Glomerular endothelial cell (primary cell): ENCODE measurements at places on chromosomes 5 and 9.
A peak's percentile ranks its signal among the peaks of the same experiment; 100 is the strongest.

DNA sequence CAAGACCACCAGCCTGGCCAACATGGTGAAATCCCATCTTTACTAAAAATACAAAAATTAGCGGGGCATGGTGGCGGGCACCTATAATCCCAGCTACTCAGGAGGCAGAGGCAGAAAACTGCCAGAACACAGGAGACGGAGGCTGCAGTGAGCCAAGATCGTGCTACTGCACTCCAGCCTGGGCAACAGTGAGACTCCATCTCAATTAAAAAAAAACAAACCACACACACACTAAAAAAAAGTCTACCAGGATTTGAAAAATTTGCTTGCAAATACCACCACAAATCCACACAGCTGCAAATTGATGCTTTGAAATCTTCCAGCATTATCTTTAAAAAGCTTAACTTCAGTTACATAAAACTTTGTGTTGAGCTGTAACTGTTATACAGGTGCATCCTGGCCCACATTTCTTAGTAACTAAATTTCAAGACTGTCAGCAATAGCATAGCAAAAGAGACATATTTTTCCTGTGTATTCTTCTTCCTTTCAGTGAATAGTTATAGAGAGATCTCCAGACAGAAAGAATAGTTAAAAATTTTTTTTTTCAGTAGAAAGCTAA, 6.8 kb downstream of the CHD1 start:
- no peak for DNase-seq

- no peak for DNase-seq
Measured at GRCh38 chr5:39799242-39799641, 374.5 kb upstream of the DAB2 start.

DNA sequence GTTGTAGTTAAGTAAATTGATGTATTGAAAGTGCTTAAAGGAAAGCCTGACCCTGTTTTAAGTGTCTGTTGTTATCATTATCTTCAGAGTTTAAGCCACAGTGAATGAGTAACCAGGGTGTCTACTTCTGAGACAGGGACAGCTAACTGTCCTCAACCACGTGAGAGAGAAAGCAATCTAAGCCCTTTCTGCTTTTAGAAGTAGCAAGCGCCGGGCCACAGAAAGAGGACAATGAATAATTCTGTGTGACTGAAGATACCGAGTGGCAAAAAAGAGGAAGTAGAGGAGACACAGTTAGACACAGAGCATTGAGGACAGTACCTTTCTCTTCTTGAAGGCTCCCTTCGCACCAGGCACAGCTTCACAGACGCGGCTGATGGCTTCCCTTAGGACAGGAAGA, 86.3 kb downstream of the S1PR3 start:
- DNase-seq, result no peak

GRCh38 chr9:131657456-131657855, 82.4 kb downstream of the RAPGEF1 start:
- DNase-seq, result no peak

DNA sequence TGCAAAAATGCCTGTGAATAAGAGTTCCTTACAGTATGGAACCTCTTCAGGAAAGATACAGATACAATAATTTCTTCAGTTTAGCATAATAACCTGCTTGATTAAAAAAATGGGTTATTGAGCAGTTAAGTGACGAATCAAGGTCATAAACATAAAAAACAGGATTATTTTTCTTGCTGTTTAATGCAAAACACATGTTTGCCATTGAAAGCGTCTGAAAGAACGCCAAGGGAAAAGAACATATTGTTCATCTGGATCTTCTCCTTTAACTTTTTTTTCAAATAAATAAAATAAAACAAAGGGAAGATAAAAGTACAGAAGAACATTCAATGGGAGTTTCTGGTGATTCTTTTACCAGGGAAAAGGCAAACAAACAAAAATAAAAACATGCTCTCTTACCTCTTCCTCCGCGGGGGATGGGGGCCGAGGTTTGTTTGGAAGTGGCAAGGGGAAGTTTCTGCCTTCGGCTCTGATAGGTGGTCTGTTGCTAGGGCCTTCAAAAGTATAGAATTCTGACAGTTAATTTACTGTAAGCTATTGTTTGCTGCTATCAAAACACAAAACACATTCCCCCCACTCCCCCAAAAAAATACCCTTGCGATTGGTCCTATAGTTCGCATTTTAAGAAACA, 20.1 kb downstream of the C5orf58 start:
- no peak for DNase-seq

- peak; percentile 42 for DNase-seq
Measured at GRCh38 chr5:130720355-130720754, 444.7 kb downstream of the HINT1 start.

DNA sequence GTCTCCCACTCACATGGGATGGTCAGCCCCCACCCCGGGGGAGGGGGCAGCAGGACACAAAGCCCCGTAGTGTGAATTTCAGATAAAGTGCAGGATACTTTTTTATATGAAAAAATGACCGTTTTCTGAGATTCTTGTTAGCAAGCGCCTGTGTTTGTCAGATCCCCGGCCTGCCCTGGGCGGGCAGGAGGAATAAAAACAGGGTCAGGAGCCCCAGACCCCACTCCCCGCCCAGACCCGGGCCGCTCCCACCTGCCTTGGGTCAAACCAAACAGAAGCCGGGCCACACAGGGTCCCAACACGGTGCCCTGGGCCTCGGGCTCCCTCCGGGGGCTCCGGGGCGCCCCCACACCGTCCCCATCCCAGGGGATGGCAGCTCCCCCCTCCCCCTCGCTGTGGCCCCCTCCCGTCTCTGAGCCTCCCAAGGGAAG, 13.5 kb upstream of the NRARP start:
- DNase-seq, result no peak

GRCh38 chr9:104279535-104280177, 185.5 kb downstream of the SMC2 start:
- no peak for DNase-seq

- DNase-seq, result no peak
Measured at GRCh38 chr5:133429046-133429445, 183.3 kb downstream of the FSTL4 start.

DNA sequence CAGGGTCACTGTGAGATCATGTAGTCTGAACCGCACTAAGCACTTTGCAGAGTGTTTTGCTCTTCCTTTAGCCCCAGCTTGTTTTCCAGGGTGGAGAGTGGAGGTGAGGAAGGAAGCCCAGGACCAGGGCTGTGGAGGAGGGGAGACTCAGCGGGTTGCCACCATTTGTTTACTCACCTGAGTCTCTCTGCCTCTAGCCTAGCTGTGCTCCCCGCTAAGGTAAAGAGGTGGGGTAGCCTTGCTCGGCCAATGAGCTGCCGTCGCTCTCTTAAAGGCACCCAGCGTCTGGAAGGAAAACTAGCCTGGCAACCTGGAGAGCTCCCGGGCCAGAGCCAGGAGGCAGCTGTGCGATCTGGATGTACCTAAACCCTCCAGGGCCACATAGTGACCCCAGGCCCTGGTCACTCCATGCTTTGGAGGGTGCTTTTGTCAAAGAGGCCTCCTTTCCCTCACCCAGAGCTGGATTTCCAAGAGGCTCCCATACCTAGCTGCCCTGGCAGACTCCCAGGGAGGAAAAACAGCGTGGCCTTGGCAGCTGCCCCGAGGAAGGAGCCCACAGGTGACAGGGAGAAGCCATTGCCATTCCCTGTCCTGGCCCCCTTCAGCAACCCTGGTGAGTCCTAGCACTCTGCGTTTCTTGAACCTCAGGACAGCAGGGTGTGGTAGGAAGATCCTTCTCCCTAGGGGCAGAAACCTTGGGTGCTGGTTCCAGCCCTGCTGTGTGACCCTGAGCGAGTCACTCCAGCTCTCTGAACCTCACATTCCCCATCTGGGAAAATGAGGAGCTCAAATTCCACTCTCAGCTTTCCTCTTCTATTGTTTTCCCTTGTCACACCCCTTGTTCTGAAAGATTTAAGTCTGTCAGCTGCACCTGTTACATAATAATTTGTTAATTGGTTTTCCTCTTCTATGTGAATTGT, 42.4 kb upstream of the LARP1 start:
- DNase-seq, result no peak

DNA sequence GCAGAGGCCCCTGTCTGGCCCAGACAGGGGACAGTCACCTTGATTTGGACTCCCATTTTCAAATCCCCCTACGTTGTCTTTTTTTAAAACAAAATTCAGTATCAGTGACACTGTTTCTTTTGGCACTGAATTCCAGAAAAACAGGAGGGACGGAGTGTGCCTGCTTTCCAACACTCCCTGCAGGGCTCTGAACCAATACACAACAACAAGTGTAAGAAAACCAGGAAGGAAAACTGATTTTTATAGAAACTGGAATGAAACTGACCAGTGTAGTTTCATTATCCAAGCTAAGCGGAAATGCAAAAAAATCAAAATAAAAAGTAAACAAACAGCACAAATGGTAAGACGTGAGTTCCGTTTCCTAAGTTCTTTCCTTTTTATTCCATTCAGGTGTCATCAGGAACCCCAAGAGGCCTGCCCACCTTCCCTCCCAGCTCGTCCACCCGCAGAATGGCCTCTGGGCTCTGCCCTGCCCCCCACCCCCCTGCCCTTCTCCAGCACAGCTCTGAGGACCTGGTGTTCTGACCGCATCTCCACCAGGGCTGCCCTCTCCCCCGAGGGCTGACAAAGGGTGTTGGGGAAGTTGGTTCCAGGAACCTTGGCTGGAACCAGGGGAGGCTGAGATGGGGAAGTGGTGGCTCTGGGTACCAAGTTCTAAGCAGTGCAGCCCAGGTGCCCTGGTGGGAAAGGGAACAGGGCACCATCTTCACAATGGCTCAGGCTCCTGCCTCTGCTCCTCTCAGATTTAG, 73.6 kb downstream of the PSD2 start:
- no peak for DNase-seq

- DNase-seq, result no peak
Measured at GRCh38 chr9:121813519-121814210, 162.2 kb downstream of the DAB2IP start.

DNA sequence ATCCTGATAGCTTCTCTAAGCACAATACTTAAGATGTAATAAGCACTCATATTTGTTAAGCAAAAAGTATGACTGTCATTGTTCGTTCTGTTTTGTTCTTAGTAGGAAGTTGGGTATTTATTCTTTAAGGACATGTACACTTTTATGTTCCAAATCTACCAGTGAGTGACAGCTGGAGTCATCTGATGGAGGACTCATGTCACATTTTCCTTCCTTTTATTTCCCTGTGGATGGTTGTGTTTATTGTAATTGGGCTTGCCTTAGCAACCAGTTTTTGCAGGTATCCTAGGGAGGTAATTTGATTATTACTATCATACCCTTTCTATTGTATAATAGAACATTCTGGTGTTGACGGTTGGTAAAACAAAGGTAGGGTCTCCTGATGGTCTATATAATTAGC, 145.7 kb downstream of the ZSWIM6 start:
- no peak for DNase-seq

DNA sequence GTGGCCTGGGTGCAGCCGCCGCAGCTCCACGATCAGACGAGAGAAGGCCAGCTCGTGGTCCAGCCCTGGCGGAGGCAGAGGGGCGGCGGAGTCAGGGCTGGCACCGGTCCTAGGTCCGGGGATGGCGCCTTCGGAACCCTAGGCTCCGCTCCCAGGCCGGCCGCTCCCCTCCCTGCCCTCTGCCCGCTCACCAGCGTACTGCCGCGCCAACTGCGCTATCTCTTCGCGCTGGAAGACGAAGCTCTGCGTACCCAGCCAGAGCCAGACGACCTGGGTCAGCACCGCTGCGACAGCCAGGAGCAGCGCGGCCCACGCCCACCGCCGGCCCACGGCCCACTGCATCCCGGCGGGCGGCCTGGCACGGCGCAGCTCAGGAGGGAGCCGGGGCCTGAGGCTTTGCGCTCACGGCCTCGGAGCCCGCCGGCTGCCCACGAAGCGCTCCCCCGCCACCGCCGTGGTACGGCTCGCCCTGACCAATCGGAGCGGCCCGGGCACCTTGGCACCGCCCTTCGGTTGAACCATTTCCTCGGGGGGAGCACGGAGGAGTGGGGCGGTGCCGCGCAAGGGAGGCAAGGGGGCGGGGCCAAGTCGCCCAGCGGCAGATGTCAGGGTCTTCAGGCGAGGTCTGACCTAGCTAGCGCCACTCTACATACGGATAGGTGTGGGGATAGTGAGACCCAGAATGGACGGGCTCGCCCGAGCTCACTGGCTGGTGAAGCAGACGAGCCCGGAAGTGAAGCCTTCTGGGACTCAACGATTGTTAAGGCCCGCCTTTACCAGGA, at the start of gene SIGMAR1:
Gene SIGMAR1, minus strand, starts transcription at position 432 of the 782 bp plus-strand sequence. Its CDS starts 90 bp downstream, at position 342.
- no peak for DNase-seq

DNA sequence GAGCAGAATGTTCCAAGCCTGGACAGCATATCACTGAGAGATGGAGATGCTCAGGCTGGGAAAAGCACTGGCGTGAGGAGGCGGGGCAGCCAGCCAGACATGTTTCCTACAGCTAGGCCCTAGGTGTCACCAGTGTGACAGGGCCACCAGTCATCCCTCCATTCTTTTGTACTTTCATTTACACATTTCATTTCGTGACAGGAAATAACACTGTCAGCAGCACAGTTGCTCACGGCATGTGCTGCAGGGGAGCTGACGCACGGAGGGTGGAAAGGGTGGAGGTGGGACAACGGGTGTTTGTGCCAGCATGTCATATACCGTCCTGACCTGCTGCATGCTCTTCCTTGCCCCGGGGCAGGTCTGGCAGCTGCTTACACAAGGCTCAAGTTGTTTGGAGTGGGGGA, 14.8 kb upstream of the CEMIP2 start:
- DNase-seq, result no peak

DNA sequence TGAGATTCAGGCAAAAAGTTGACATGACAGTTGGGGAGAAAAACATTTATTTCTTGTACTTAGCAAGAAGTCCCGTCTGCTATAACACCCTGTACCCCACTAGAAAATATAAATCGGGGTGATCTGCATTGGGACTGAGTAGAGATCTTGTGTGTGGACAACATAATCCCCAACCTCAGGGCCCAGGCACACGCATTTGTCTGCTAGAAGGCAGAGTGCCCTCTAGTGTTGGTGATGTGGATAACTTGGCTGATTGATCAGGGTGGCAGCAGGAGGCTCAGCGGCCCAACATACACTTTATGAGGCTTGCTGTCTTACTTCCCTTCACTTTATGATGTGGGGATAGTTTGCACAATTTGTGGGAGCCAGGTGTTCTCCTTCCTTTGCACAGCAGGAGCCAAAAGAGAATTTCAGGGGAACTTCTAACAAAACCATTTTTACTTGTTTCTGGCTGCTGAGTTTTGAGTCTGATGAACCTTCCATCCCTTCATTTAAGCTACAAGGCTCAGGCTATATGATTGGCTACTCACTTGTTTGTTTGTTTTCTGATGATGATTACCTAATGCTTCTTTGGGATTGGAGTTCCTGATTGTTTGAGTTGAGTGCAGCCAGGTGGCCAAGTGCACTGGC, 263.2 kb downstream of the DMAC1 start:
- no peak for DNase-seq

GRCh38 chr5:128782446-128782845, 182.8 kb upstream of the SLC27A6 start:
- DNase-seq, result peak; percentile 84

DNA sequence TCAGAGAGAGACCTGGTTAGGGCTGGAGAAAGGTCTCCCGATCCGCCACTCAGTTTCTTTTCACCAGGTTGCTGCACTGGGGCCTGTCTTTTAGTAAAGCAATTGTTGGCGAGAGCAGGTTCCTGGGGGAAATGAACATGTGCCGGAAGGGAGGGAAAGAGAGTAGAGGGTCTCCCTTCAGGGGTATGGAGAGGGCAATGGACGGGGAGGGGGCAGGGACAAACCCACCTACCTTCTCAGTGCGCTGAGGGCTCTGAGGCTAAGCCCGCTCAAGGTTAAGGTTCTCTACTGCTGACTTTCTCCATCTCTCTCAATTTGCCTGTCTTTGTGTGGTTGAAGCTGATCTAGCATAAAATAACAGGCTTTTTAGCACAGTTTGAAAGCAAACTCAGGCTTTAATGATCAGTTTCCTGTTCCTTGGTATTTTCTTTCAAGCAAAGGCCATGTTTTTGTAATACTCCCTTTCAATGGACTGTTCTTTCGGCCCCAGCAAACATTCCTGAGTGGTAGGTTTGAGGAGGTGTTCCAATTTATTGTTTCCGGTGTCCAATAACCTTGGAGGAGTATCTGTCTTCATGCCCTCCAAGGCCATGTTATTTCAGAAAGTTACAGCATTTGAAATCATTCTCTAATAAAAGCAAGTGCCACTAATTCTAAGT, 25.5 kb upstream of the TRAF1 start:
- no peak for DNase-seq
